ENCODE measurements at places on chromosomes 5 and 9.

DNA sequence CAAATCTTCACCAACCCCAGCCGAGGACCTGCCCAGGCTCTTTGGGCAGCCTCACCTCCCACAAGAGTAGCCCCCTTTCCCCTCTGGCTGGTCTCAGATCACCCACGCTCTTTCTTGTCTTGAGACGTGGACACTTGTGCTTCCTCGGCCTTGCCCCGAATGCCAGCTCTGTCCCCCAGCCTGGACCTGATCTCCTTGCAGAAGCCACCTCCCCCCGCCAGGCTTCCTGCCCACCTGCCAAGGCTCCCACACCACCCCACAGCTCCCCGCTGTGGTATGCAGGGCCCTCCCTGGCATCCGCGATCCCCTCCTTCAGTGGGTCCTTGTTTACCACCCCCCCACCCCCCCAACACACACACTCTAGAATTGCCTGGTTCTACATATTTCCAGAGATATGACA, 133.7 kb downstream of the ROR2 start:
- DNase-seq: no peak

DNA sequence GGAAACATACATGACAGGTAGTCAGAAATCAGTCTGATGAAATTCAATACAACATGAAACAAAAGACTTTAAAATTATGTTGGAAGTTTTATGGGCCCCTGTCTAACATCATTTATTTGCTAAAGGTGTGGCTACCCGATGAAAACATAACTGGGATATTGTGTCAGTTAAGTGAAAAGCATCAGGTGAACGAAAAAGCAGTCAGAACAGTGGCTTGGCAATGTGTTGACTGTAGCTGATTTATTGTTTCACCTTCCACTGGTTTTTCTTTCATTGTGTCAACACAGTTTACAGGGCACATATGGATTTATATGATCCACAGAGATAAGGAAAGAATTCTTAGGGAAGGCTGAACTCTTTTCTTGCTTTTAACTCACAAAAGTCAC, 429.6 kb upstream of the ZNF608 start:
- no peak for DNase-seq

- no peak for DNase-seq
Observed at GRCh38 chr5:137491121-137491520, 8.0 kb downstream of the SPOCK1 start.

GRCh38 chr9:37309136-37309535, 113.4 kb upstream of the GRHPR start:
- no peak for DNase-seq

GRCh38 chr5:172437445-172438318, 16.6 kb downstream of the SH3PXD2B start:
- peak; percentile 55 for DNase-seq

GRCh38 chr9:22008717-22009505, at the start of gene CDKN2B:
Gene CDKN2B (minus strand): TSS chr9:22009305. CDS start chr9:22008953, 352 bp downstream.
- peak; percentile 94 for DNase-seq

GRCh38 chr5:177479774-177480173, 6.3 kb upstream of the DBN1 start:
- DNase-seq: no peak

- DNase-seq: no peak
Observed at GRCh38 chr9:15231788-15232635, 75.0 kb downstream of the TTC39B start.

DNA sequence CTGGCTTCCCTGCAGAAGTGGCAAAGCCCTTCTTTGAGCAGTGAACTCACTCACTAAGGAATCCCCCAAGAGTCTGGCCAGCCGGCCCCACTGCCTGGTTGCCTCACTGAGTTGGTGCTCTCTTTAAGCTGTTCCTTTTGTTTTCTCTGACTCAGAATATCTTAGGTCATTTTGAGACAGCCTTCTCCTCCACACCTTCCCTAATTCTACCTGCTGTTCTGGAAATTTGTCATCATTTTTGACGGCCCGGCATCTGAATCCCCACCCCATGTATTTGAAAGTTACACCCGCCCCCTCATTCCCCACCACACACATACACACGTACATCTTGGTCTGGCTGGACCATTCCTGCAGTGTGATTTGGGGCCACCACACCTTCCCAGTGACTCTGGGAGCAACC, 41.8 kb downstream of the FGF1 start:
- DNase-seq: no peak

DNA sequence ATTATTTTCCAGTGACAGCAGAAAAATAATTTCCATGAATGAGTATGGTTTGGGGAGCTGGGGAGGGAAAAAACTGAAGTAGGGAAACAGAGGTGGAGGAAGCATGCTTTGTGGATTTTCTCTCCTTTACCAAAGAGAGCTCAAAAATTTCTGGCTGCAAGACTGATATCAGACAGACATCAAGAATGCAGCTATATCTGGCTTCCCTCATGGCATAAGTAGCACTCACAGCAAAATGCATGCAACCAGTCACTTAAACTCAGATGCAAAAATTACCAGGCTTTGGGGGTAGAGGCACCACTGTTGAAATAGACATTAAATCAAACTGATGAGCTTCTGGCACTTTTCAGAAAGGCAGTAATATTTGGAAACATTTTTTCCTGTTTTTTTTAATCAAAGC, 196.9 kb downstream of the TSSK1B start:
- no peak for DNase-seq
